ENCODE measurements at places on chromosomes 16 and 17. TPM values are rescaled to one million over a fixed set of nuclear protein-coding genes. Genes with fewer than 3 reads are reported as not detected.

The MEOX1 gene
- total RNA-seq: not detected

The FBXW10 gene
- 0.28 TPM for total RNA-seq

The HSPB9 gene
- not detected for total RNA-seq

The IL34 gene
- total RNA-seq: 13.2 TPM

The CLDN9 gene
- total RNA-seq: not detected

The MTSS2 gene
- total RNA-seq: 9.4 TPM

The NT5M gene
- total RNA-seq: 2.5 TPM

The KRT39 gene
- total RNA-seq: 0.28 TPM

The CDRT4 gene
- 0.28 TPM for total RNA-seq

The HBZ gene
- total RNA-seq: not detected

The EPN2 gene
- 23.7 TPM for total RNA-seq

The ITGB3 gene
- total RNA-seq: 81.9 TPM

The RHOT2 gene
- total RNA-seq: 38.2 TPM

The AIPL1 gene
- 0.19 TPM for total RNA-seq

The ATP2A3 gene
- 0.77 TPM for total RNA-seq

The CDIP1 gene
- total RNA-seq: 8.6 TPM

The TMUB2 gene
- 25.5 TPM for total RNA-seq

The STH gene
- total RNA-seq: not detected

The PRSS8 gene
- total RNA-seq: not detected

The ABCC12 gene
- total RNA-seq: 0.19 TPM

The RBFOX1 gene
- not detected for total RNA-seq

The SOCS1 gene
- total RNA-seq: 1.7 TPM

The TOP2A gene
- total RNA-seq: 163 TPM

The NPB gene
- total RNA-seq: 0.58 TPM

The NATD1 gene
- 1.7 TPM for total RNA-seq

The PRDM7 gene
- total RNA-seq: not detected

The DOC2B gene
- 0.19 TPM for total RNA-seq

The TMEM208 gene
- 70.5 TPM for total RNA-seq

All from regular cardiac myocyte (primary cell).